ENCODE measurements at places on chromosomes 2 and 18. TPM values are rescaled to one million over a fixed set of nuclear protein-coding genes. Genes with fewer than 3 reads are reported as not detected.

Gene CFC1
- total RNA-seq, result not detected

GRCh38 chr2:42147641-42148274 is 21.4 kb upstream of the EML4 start:
- peak; percentile 70 for DNase-seq

GRCh38 chr2:6337472-6337820 is 528.3 kb downstream of the CMPK2 start:
- DNase-seq, result no peak

GRCh38 chr2:44740678-44741077 is 200.8 kb upstream of the SIX3 start:
- peak; percentile 77 for DNase-seq

All from lung (tissue), 17 donors.